ENCODE measurements at places on chromosomes 3 and 15. TPM values are rescaled to one million over a fixed set of nuclear protein-coding genes. Genes with fewer than 3 reads are reported as not detected.
A peak's percentile ranks its signal among the peaks of the same experiment; 100 is the strongest.

The CCR9 gene
- not detected for total RNA-seq

- DNase-seq: peak; percentile 75
These were observed 19.7 kb downstream of the SSR3 start for GRCh38 chr3:156535162-156535627.

- DNase-seq: no peak
These were observed 50.1 kb downstream of the CNTN4 start for GRCh38 chr3:2148561-2149340.

GRCh38 chr15:39511000-39511915 lies 69.6 kb upstream of the THBS1 start:
- peak; percentile 4 for DNase-seq

DNA sequence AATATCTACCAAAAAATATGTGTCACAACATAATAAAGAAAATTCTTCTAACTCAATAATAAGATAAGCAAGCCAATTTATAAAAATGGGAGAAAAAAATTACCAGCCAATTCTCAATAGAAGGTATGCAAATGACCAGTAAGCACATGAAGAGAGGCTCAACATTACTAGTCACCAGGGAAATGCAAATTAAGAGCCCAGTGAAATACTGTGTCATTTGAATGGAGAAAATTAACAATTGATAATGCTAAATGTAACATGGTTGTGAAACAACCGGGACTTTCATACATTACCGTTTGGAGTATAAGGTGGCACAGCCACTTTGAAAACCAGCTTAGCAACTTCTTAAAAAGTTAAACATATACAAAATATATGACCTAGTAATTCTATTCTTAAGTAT lies 460.7 kb downstream of the IGSF11 start:
- DNase-seq: no peak

DNA sequence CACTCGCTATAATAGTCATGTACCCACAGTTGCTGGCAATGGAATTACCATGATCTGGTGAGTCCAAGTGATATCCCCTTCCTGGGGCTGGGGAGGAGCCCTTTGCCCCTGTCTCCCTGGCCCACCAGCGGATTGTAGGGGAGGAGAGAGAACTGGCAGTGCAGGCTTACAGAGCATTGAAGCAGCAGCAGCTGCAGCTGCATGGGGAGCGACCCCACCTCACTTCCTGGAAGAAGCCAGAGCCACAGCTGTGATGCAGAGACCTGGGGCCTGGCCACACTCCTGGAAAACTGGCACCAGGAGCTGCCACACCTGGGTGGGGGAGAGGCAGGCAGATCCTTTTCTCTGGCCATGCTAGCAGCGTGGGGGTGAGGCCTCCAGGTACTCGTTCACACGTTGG lies 300.1 kb upstream of the PROK2 start:
- DNase-seq: no peak

The C3orf22 gene
- total RNA-seq: not detected
